Right cardiac atrium (tissue), 5 donors: ENCODE measurements at places on chromosomes 6 and 20.

GRCh38 chr6:166423781-166424180, 41.0 kb upstream of the MPC1 start:
- DNase-seq: no peak

DNA sequence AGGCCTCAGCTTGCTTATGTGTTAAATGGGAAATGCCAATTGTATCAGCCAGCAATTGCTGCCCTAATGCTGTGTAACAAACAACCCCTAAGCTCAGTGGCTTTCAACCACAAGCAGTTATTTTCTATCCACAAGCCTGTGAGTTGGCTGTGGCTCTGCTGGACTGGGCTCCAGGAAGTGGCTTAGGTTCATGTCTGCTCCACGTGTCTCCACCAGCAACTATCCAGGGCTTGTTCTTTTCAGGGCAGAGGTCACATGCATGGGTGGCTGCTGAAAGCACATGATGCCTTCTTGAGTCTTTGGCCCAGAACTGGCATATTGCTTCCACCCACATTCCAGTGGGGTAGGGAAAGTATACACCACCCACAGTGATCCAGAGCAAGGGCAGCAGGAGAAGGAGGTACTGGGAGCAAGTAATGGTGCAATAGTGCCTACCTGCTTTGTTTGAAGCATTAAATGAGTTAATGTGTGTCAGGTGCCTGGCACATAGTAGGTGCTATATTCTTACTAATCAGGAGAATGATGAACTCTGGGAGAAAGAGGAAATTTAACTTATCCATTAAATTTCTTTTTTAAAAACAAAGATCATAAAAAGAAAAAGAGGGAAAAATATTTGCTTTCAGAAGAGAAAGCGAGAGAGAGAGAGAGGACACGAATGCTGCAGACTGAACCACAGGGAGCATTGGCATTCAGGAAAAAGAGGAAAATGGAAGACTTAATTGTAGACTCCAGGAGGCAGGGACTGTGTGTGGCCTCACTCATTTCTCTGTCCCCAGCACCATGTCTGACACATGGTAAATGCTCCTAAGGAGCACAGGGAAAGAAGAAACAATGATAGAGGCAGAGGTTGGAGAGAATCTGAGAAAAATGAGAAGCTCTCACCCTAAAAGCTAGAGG, 25.2 kb upstream of the RNF24 start:
- DNase-seq: no peak

DNA sequence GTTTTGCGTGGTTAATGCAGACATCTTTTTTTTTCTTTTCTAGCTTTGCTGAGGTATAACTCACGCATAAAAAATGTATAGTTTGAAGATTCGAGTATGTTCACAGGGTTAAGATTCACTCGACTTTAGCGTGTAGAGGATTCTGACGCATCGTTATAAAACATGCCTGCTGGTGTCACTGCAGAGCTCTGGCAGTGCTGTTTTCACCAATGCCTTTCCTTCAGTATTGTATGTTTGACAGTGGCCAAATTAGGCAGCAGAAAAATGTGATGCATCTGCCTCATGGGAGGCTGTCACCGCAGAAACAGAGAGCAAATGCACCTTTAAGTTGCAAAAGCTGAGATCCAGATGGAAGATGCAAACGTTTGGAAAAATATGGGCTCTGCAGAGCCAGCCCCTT, 18.0 kb upstream of the SIRPB2 start:
- no peak for DNase-seq

DNA sequence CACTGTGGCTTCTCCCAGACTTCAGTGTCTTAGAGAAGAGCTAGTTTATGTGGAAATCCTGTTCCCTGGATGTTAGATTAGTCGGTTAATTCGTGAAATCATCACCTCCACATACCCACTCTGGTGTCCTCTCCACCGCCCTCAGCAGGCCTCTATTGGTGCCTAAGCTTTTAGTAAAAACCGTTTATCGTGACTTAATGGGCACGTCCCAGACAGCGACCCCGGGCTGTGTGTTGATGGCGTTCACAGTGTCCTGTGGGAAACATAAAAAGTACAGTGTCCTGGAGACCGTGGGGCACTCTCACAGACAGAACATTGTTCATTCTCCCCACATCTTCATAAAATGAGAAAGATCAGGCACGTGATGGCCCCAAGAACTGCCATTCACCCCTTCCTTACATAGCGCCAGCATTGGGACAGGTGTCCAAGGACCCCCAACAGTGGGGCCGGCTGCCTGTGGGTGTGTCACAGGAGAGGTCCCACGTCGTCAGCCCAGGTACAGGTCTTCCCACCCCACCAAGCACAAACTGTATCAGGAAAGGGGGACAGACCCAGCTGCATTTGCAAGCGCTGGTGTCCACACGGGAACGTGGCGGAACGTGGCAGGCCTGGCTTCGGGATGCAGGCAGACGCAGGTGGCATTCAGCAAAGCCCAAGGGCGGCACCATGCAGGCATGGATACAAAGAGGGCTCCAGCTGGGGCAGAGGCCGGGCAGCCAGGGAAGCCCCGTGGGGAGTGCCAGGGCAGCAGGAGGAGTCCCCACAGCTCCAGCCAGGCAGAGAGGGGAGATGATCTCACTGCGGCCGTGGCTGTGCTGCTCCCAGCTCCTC, 237.7 kb downstream of the DLL1 start:
- DNase-seq: no peak

DNA sequence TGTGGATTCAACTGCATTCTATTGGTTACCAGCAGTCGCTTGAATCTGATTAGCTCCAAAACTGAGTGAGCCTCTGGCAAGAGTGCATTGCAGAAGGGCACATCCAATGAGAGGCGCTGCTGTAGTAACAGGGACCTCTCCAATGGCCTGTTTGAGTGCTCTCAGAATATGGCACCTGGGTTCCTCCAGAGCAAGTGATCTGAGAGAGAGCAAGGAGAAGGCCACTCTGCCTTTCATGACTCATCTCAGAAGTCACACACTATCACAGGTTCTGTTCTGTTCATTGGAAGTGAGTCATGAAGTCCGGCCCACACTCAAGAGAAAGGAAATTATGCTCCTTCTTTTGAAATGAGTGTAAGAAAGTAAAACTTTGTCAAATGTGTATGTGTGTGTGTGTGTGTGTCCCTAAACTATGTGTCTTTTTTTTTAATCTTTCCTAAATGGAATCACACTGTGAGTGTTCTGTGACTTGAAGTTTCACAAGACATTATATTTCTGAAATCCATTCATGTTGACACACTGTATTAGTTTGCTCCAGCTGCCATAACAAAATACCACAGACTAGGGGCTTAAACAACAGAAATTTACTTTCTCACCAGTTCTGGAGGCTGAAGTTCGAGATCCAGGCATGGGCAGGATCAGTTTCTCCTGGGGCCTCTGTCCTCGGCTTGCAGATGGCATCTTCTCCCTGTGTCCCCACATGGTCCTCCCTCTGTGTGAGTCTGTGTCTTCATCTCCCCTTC, 138.3 kb upstream of the CDYL start:
- DNase-seq: no peak

DNA sequence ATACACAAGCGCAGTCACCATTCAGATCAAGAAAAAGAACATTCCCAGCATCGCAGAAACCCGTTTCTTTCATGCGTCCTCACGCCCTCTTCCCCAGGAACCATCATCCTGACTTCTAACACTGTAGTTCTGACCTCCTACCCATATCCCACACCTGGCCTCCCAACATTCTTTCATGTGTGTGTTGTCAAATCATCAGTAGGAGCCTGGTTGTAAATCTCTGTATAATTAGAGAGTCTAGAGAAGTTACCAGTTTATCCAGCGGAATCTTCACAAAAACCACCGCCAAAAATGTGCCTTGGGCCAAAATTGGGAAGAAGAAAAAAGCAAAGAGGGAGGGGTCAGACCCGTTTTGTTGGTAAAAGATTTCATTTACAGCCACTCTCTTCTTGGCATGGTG, 91.6 kb downstream of the RTN4IP1 start:
- no peak for DNase-seq

DNA sequence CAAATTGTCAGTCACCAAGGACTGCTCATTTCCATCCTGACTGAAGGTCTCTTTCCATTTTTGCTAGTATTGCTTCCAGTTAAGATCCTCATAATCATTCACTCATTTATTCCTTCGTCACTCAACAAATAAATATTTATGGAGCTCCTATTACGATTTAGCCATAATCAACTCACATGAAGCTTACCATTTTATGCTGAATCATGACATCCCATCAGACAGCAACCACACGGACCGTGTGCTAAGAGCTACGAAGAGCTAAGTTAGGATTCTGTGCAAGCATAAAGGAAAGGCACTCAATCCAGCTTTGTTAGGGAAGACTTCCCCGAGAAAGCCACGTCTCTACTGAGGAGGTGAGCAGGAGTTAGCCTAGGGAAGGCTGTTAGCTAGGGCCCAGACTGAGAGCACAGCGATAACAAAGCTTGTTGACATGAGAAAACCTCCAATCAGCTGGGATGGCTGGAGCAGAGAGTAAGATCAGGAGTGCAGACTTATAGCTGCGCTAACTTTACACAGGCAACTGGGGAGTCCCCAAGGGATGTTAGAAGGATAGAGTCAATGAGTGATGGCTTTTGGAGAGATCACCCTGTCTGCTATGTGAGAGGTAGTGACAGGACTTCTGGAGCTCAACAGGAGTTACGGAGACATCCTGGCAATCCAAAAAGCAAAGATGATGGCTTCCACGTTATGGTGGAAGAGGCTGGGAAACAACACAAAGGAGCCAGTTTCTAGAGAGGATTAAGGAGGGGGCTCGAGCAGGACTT, 2.6 kb upstream of the GID8 start:
- no peak for DNase-seq

DNA sequence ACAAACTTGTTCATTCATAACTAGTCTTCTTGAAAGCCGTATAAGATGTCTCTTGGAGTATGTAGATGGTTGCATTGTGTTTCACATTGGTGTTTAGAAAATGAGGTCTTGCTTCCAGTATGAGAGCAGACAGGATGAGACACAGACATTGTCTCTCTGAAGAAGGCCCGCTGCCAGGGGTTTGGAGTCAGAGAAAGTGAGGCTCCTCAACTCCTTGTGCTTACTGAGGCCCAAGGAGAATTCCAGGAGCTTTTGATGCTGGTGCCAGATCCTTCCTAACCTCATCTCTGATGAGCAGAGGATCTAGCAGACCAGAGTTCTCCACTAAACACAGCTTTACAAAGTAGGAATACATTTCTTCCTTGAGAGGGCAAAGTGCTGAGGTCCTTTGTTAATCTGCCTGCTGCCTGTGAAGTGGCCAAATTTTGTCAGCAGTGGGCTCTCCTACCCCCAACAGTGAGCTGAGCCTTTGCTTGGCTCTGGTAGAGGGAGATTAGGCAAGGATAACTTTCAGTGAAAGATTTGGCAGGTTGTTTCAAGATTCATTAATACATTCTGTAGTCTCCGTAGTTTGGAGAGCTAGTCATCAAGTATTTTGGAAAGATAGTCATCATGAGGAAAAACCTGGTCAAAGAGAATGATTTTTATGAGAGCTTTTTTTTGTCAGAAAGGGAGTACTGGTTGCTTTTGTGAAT, 9.7 kb downstream of the MAPRE1 start:
- DNase-seq: no peak

GRCh38 chr20:54347166-54347833, 128.1 kb upstream of the DOK5 start:
- no peak for DNase-seq

DNA sequence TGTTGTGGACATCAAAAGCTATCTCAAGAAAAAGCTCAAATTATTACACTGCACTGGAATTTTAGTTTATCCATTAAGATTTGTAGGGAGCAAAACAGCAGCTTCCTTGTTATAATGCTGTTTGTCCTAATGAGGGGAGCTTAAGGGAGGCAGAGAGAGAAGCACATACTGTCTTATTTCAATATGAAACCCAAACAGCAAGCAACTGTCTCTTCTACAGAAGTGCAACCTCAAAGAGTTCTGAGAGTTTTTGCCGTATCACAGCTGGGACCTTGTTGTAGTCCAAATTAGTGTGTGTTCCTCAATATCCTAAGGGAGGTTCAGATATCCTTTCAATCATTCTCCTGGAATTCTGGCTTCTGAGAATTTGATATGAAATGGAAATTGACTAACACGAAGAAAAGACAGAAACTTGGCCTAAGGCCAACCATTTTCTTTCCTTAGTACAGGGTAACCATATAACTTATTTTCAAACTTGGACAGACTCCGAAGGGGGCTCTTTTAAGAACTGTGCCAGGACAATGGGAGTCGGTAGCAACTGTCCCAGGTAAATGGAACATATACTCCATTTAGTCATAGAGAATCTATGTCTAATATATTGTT, 149.3 kb upstream of the CCN2 start:
- no peak for DNase-seq

GRCh38 chr20:11714886-11715285, 202.8 kb upstream of the BTBD3 start:
- no peak for DNase-seq

DNA sequence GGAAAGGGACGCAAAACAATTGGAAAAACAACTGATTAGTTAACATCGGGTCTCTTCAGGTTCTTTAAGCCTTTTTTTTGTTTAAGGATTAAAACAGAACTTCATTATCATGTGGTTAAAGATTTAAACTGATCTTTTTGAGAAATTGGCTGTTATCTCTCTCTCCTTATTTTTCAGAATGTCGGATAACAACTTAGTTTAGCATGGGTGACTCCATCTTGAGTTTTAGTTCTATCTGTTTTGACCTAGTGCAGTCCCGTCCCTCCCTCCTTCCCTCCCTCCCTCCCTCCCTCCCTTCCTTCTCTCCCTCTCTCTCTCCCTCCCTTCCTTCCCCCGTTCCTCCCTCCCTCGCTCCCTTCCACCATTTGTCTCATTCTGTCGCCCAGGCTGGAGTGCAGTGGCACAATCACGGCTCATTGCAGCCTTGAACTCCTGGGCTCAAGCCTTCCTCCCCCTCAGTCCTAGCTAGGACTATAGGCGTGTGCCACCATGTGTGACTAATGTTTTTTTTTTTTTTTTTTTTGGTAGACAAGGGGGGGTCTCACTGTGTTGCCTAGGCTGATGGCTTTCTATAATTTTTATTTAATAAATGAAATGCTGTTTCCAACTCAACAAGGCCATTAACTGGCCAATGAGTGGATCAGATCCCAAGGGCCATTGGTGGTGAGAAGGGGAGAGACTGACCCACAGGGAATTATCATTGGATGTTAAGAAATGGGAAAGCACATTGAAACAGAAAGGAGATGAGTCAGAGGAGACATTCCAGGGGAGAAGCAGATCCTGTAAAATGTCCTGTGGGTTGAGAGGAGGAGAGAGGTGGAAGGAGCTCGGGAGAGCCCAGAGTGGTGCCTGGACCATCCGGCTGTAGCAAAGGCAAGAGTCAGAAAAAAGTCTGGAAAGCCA, 13.6 kb downstream of the BAK1 start:
- DNase-seq: no peak

DNA sequence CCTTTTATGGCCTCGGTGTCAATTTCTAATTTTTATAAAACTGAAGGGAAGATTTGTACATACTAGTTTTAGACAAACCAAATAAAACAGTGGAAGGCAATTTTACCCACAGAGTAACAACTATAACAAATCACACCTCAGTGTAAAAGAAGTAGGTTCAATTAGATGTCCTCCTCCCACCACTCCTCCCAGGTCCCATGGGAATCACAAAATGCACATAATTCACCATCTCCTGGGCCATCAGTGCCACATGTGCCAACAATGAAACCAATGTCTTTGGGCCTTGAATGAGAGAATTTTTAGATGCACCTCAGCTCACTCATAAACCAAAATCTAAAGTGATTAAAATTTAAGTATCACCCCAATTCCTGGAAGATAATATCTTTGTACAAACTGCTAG, 267.8 kb downstream of the BTBD9 start:
- DNase-seq: no peak
